ENCODE measurements at places on chromosomes 7 and 10. TPM values are rescaled to one million over a fixed set of nuclear protein-coding genes. Genes with fewer than 3 reads are reported as not detected.

The TMEM176B gene
- not detected for total RNA-seq

The LFNG gene
- total RNA-seq = 23.0 TPM

The MALRD1 gene
- total RNA-seq = not detected

The ARMC3 gene
- not detected for total RNA-seq

The TMEM178B gene
- 1.4 TPM for total RNA-seq

The CCDC126 gene
- 8.6 TPM for total RNA-seq

The HOGA1 gene
- total RNA-seq = not detected

Data from activated T-cell treated with anti-CD3 and anti-CD28 coated beads, Interleukin-2, amount 50 U/mL, for 72 hours (primary cell).